SJSA1 (cell line): ENCODE measurements at places on chromosomes 3 and 15.

GRCh38 chr15:55970286-55970685 lies 23.1 kb downstream of the NEDD4 start:
- DNase-seq: no peak

- no peak for DNase-seq
Measured at GRCh38 chr3:57091521-57092273, 31.2 kb downstream of the SPATA12 start.

DNA sequence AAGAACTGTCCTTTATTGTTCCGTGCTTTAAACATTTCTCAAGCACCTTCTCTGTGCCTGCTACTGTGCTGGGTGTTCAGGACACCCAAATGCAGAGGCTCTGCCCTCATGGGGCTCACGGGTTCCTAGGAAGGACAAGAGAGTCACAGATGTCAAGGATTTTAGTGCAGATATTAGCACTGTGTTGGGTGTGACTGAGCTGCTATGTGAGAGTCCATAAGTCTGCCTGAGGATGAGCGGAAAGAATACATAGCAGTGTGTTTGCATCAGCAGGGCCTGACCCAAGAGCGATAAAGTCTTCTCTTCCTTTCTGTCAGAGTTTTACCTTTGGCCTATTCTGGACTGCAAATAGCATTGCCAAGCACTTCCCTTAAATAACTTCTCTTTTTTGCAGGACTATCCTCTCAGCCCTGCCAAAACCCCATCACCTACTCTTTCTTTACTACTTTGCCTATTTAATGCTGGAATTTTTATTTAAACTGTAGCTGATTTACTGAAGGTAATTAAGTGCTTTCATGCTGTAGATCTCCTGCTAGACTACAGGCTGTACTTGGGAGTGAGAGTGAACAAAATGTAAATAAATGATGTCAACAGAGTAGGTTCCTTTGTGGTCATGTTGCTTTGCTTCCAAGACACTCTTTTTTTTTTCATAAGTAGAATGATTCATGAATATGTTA lies 459.4 kb upstream of the TPRG1 start:
- DNase-seq: peak; percentile 29

DNA sequence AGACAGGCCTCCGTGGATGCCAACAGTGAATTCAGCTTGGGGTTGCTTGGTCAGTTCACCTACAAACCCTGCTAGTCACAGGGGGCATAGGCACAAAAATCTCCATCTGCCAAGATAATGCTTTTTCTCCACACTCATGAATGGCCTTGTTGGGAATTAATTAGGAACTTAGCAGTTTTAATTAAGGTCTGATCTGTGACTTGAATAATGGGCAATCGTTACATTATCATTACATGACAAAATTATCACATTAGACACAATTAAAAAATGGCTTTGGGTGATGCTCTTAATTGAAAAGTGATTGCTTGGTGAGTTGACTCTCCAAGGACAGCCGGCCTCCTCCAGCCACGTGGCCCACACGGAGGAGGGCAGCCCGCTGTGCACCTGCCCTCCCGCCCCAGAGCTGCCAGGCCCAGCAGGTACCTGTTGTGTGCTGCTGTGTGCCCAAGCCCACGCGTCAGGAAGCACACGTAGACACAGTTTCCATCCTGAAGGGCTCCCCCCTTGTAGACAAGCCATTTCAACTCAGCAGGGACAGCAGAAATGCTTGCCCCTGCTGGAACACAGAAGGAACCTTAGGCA lies 274.2 kb downstream of the OCA2 start:
- no peak for DNase-seq

GRCh38 chr3:158790901-158791589 lies 10.8 kb upstream of the MFSD1 start:
- DNase-seq: no peak

GRCh38 chr3:99131876-99132275 lies 230.4 kb upstream of the DCBLD2 start:
- DNase-seq: no peak

DNA sequence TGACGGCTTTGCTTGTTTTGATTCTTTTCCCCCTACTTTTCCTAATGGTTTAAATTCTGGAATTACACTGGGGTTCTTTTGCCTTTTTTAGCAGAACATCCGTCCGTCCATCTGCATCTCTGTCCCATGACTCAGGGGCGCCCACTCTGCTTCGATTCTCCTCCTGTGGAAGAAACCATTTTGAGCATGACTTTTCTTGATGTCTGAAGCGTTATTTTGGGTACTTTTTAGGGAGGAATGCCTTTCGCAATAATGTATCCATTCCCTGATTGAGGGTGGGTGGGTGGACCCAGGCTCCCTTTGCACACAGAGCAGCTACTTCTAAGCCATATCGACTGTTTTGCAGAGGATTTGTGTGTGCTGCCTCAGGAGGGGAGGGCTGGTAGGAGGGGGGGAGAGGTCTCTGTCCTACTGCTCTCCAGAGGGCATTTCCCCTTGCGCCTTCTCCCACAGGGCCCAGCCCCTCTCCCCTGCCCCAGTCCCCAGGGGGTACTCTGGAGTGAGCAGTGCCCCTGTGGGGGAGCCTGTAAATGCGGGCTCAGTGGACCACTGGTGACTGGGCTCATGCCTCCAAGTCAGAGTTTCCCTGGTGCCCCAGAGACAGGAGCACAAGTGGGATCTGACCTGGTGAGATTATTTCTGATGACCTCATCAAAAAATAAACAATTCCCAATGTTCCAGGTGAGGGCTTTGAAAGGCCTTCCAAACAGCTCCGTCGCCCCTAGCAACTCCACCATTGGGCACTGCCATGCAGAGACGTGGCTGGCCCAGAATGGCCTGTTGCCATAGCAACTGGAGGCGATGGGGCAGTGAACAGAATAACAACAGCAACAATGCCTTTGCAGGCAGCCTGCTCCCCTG lies 19.5 kb upstream of the BSN start:
- no peak for DNase-seq

DNA sequence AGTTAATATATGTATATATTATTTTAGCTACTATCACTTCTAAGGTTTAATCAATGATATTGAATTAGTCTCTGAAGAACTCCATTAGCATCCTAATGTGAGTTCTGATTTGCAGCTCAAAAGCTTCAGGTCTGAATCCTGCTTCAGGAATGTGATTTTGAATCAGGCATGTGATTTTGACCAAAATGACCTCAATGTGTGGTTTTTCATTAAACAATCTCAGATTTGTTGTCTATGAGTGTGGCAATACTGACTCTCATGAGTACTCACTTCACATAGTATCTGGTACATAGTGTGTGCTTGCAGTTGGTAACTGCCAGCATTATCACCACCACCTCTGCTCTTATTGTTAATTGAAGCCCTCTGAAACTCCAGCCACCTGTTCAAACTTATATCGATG lies 251.0 kb downstream of the KCNH8 start:
- DNase-seq: no peak

DNA sequence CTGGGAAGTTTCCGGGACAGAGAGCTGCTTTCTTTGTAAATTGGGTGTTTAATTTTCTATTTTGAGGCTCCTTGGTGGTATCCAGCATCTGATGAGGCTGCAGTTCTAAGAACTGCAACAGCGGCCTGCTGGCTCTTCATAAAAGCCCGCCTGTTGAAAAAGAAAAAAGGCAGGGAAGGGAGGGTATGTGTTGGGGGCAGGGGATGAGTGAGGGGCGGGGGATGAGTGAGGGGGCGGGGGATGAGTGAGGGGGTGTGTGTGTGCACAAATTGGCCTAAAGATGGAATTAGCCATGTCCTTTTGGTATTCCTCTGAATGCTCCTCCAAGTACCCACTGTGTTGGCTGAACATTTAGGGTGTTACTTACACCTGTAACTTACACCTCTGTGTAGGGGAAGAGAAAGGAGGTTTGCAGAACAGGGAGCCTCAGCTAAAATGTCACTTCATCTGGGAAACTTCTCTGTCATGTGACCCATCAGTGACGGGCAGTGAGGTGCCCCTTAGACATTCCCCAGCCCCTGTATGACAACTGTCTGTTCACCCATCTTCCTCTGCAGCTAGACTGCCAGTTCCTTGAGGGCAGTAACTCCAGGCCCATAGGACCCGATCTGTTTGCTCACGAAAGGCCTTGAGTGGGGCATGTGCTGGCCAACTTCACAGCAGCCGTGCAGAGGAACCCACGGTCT lies 57.6 kb downstream of the LRIG1 start:
- DNase-seq: no peak

- DNase-seq: no peak
Measured at GRCh38 chr3:152174876-152175527, 93.7 kb upstream of the MBNL1 start.

DNA sequence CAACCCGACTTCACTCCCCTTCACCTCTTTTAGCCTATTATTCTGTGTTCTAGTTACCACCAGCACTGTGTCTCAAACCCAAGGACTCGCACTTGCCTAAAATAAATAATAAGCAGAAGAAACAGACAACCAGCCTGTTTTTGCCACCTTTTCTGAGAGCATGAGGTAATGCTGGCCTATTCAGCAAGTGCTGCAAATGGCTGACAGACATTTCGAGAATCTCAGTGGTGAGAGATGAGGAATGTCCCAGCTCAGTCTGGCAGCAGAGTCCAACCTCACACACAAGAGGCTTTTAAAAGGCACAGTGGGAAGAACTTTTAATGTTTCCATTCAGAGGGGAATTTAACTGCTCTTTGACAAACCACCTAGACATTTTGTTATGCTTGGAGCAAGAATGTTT lies 143.3 kb upstream of the GMNC start:
- DNase-seq: no peak

- DNase-seq: no peak
Measured at GRCh38 chr3:122843604-122844003, 48.7 kb downstream of the SLC49A4 start.

DNA sequence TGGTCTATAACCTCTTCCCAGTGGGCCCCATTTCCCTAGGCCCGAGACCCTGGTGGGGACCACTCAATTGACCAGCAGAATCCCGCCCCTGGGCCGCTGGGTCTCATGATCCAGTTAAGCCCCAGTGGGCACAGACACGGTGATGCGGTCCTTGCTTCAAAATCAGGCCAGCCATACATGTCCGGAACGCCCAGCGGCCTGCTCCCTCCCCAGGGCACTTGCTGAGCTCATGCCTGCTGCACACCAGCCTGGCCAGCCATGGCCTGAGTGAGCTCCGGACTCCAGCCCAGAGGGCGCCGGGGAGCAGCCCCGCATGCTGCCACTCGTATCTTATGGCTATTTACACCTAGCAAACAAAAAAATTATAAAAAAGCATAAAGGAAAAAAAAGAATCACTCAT lies 34.4 kb upstream of the IQSEC1 start:
- DNase-seq: no peak

DNA sequence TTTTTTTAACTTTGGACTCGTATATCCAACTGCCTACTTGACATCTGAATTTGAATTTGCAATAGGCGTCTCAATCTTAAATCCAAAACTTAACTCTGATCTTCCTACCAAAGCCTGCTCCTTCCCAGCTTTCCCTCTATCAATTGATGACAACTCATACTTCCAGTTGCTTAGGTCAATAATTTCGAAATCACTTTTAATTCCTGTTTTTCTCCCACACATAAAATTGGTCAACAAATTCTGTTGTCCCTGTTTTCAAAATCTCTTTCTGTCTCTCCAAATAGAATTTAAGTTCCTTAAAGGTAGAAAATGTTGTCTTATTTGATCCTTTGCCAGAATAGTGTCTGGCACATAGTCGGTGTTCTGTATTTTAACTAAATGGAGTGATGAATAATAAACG lies 332.4 kb downstream of the SATB1 start:
- DNase-seq: no peak

GRCh38 chr15:91338766-91339165 lies 238.7 kb downstream of the SV2B start:
- no peak for DNase-seq
